ENCODE measurements at places on chromosomes 6 and 20. TPM values are rescaled to one million over a fixed set of nuclear protein-coding genes. Genes with fewer than 3 reads are reported as not detected.

DNA sequence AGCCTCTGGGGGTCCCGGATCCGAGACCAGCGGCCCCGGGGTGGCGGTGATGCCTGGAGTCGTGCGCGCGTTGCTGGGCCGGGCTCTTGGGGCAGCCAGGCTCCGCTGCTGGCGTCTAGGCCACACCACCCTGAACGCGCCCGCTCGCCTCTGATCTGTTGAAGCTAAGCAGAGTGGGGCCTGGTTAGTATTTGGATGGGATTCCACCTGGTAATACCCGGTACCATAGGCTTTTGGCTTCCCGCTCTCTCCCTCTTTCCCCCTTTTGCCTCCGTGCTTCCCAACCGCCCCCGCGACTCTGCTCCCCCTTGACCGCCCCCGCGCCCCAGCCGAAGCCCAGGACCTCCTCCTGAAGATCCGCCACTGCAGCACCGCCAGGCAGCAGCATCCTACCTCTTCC, 1383.5 kb upstream of the DEFB115 start:
- no peak overlapping the region for H3K4me3 ChIP-seq
- DNase-seq, result peak; percentile 53
- H3K27me3 ChIP-seq, result no peaks in the 10 kb centered on the region
- H3K4me1 ChIP-seq, result no peaks in the 10 kb centered on the region

- no peak overlapping the region for H3K4me3 ChIP-seq
- H3K36me3 ChIP-seq, result peaks cover 18% of the 10 kb centered on the region
- H3K27ac ChIP-seq, result no peak overlapping the region
- no peak for DNase-seq
- H3K27me3 ChIP-seq, result no peaks in the 10 kb centered on the region
Measured at GRCh38 chr6:83008626-83009025, 57.0 kb downstream of the UBE3D start.

DNA sequence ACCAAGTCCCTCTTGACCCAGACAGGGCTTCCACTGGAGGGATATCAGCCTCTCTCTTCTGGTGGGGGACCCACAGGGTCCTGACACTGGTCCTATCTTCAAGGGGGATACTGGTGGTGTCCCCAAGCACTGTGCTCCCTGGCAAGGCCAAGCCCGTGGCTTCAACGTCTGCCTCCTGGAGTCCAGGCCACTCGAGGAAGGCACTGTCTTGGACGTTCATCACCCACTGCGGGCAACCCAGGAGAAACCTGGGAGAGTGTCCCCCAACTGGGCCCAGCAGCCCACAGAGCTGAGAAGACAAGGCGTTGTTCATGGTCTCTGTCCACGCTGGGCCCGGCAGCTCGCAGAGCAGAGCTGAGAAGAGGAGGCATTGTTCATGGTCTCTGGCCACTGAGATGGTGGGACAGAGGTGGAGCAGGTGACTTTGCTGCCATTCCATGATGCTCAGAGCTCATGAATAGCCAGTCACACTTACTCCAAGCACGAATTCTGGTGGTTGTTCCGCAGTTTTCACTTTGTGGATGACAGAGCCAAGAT, 37.5 kb upstream of the FRMD1 start:
- H3K4me1 ChIP-seq, result peaks cover 3% of the 10 kb centered on the region
- no peak overlapping the region for H3K4me3 ChIP-seq
- no peak for DNase-seq
- H3K27ac ChIP-seq, result no peak overlapping the region
- H3K27me3 ChIP-seq, result peaks cover 2% of the 10 kb centered on the region
- no peaks in the 10 kb centered on the region for H3K36me3 ChIP-seq

DNA sequence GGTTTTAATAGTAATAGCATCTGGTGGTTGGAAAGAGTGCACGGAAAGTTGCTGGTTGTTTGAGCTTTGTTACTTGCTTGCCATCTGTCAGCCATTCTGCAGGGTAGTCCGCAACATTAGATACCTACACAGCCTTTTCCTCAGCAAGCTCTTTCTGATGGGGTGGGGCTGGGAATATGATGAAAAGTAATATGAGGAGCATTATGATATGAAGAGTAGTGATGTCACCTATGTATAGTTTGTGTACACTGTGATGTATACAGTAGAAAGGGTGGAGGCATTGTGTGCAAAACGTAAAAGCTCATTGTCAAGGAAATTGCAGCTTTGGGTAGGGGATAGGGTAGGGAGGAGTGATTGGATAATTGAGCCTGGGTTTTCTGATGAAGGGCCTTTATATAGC, 16.1 kb downstream of the SCAF8 start:
- no peak for DNase-seq
- no peaks in the 10 kb centered on the region for H3K27me3 ChIP-seq
- no peak overlapping the region for H3K4me3 ChIP-seq
- no peak overlapping the region for H3K27ac ChIP-seq
- peaks cover 67% of the 10 kb centered on the region for H3K4me1 ChIP-seq

DNA sequence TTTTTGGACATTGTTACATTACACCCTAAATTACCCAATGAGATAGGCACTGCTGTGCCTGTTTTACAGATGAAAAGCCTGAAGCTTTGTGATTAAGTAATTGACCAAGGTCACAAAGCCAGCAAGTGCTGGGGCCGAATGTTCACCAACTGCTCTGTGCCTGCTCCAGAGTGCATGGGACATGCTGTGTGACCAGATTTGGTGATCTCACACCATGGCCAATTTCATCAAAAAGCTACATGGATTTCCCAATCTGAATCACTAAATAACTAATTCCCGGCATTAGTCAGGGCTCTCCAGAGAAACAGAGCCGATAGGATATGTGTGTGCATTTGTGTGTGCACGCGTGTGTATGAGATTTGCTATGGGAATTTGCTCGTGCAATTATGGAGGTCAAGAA, 228.3 kb upstream of the ECI2 start:
- H3K4me3 ChIP-seq, result no peak overlapping the region
- no peak for DNase-seq
- H3K27me3 ChIP-seq, result peaks cover 7% of the 10 kb centered on the region
- no peak overlapping the region for H3K27ac ChIP-seq
- H3K36me3 ChIP-seq, result no peaks in the 10 kb centered on the region
- H3K4me1 ChIP-seq, result no peaks in the 10 kb centered on the region

- no peaks in the 10 kb centered on the region for H3K36me3 ChIP-seq
- no peak overlapping the region for H3K27ac ChIP-seq
- no peak overlapping the region for H3K4me3 ChIP-seq
- H3K27me3 ChIP-seq, result peaks cover 24% of the 10 kb centered on the region
- peaks cover 19% of the 10 kb centered on the region for H3K4me1 ChIP-seq
Measured at GRCh38 chr20:1807394-1807793, 87.8 kb upstream of the SIRPA start.

DNA sequence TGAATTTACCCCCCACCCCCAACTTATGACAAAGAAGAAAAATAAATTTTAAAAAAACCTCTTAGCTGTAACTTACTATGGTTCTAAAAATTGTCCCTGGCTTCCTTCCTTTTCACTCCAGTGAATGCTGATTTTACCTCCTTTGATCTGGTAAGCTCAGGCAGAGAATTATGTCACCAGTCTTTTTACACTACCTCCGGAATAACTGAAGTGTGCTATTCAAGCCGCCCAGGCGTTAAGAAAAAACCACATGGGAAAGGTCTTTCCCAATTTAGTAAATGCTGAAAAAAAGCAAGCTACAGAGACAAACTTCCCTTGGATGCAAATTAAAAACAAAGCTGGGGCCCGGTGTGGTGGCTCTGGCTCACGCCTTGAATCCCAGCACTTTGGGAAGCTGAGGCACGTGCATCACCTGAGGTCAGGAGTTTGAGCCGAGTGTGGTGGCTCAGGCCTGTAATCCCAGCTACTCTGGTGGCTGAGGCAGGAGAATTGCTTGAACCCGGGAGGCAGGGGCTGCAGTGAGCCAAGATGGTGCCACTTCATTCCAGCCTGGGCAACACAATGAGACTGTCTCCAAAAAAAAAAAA, 12.4 kb downstream of the SNX5 start:
- peaks cover 55% of the 10 kb centered on the region for H3K4me1 ChIP-seq
- H3K4me3 ChIP-seq, result no peak overlapping the region
- peaks cover 77% of the 10 kb centered on the region for H3K36me3 ChIP-seq
- H3K27ac ChIP-seq, result no peak overlapping the region

GRCh38 chr6:150363733-150364132, 5.1 kb upstream of the IYD start:
- H3K36me3 ChIP-seq, result no peaks in the 10 kb centered on the region
- no peak overlapping the region for H3K4me3 ChIP-seq
- DNase-seq, result no peak
- peaks cover 7% of the 10 kb centered on the region for H3K27me3 ChIP-seq
- H3K4me1 ChIP-seq, result no peaks in the 10 kb centered on the region
- no peak overlapping the region for H3K27ac ChIP-seq

Gene MUC21
- total RNA-seq, result not detected

Gene RIPK1
- 19.3 TPM for total RNA-seq

Gene TBX18
- total RNA-seq, result not detected

Gene TRIM31
- total RNA-seq, result not detected

Gene RAET1L
- total RNA-seq, result not detected

Gene PI3
- total RNA-seq, result not detected

Gene DEFB124
- total RNA-seq, result not detected
